HT1080 (cell line): ENCODE measurements at places on chromosomes 11 and 22.

DNA sequence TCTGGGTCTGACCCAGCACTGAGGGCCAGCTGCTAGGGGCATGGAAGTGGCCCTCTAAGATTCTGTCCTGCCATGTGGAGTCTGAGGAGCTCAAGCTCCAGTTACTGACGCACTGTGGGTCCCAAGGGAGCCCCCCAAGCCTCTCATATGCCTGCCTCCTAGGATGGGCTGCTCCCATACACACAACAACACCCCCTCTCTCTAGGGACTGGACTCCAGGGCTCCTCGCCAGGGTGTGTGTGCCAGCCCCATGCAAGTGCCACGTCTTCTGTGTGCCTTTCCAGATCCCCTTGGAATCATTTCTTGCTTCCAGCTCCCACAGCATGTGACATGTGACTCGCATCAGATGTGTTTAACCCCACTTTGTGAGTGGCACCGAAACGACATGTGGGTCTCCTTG lies 234.5 kb downstream of the CEP164 start:
- DNase-seq, result no peak

DNA sequence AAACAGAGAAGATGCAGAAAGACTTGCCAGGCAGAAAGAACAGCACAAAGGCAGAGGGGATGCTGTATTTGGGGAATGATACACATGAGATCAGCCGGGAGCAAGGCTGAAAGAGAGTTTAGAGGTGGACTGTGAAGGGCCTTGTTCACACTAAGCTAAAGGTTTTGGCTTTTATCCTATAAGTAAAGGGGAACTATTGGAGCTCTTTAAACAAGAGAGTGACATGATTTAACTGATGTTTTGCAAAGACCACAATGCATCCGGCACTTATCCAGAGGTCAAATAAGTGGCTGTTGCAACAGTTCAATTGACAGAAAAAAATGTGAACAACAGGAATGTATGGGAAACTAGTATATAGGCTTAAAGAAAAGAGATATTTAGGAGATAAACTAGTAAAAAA lies 64.7 kb upstream of the RRAS2 start:
- DNase-seq, result peak; percentile 65

GRCh38 chr11:64620381-64620971 lies 29.5 kb downstream of the SLC22A12 start:
- DNase-seq, result no peak

DNA sequence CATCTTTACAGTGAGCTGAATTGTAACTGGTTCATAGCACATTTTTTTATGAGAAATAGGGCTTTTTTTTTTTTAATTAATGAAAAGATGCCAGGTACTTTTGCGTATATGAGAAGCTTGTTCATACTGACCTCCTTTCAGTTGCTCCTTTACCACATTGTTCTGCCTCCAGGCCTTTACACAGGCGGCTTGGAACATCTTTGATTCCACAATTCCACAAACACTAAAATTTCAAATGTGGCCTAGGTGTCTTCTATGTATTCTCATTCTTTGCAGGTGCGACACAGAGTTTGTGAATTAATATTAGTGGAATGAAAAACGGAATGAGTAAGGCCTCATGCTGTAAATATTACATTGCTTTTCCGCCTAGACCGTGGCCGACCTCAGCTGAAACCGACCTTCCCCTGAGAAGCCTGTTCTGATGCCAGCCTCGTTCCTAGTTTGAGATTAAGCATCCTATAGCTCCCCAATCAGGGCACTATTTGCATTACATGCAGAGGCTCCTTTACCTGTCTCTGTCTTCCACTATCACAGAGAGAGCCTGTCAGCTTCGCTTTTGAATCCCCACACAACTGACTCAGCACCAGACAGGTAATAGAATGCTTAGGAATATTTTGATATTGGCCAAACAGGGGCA lies 125.8 kb downstream of the LDLRAD3 start:
- no peak for DNase-seq

DNA sequence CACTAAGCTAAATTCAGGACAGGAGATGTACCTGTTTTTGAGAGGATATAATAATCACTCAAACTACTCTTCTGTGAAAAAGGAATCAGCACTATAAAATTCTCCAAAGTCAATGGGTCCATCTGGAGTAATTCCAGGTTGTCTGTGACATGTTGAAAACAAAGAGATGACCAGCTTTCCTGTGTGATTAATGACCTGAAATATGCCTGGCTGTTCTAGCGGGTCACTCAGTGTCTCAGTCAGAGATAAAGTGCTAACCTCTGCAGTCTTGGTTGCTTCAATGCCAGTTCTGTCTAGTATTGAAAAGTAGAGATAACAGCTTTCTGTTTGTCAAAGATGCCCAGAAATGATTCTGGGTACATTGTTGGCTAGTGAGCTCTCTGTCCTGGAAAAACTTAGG lies 722.6 kb upstream of the TENM4 start:
- no peak for DNase-seq

GRCh38 chr11:15500643-15501042 lies 385.9 kb downstream of the INSC start:
- DNase-seq, result no peak

GRCh38 chr22:45775569-45776312 lies 104.1 kb downstream of the ATXN10 start:
- no peak for DNase-seq

DNA sequence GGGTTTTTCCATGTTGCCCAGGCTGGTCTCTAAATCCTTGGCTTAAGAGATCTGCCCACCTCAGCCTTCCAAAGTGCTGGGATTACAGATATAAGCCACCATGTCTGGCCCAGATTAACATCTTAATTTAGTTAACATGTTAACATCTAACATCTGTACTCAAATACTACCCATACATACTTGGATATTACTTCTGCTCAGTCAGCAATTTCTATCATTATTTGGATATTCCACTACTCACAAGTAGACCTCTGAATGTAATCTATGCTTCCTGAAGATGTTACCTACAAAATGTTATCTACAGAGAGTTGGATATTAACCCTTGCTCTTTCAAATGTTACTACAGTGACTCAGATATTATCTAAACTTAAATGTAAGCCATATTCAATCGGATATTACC lies 4.0 kb downstream of the CCKBR start:
- no peak for DNase-seq

DNA sequence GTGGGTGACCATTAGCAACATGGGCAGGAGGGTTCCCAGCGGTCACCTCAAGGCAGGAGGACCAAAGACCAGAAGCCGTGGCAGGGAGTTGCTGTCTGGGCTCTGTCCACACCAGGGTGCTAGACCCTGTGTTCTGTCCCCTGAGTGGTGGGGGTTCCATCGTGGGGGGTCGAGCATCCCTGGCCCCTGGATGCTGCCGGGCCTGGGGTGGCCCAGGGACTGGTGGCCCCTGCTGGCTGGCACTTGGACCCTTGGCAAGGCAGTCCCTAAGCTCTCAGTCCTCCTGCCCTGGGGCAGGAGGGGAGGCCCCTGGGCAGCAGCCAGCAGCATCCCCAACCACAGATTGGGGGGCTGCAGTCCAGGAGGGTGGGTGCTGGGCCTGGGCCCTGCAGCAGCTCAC lies 13.4 kb upstream of the ARHGAP8 start:
- no peak for DNase-seq

DNA sequence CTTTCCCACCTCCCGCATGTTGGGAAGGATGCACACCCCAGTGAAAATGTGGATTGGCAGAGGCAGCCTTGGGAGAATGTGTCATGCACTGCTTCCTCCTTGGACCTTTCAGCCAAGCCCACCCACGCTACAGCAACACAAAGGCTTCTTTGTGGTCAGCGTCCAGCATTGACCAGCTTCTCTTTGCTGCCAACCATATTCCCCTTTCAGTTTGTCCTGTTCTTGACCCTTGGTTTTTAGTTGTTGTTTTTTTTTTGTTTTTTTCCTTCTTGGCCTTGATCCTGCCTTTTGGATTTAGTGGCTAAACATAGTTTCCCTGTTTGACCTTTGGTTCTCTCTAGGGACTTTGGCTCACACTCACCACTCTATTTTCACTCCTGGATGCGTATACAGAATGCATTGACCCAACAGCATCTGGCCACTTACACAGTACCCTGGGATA lies 573.6 kb downstream of the INSC start:
- DNase-seq, result peak; percentile 73

DNA sequence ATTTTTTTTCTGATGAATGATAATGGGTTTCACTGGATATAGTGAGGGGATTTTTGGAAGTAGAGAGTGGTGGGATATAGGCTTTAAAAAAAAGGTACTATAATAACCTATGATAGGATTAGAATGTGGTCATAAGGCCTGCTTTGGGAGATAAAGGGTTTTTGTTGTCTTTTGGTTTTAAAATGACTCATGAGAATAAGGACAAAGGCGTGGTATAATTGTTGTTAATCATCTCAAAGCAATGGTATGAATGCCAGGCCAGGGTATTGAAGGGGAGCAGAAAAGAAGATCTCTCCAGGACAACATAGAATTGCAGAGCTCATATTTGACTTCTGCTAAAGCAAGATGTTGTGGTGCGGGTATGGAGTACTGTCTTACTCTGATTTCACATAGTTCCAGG lies 579.4 kb downstream of the JRKL start:
- peak; percentile 50 for DNase-seq

GRCh38 chr22:45564349-45565030 lies 61.8 kb downstream of the FBLN1 start:
- DNase-seq, result no peak
